ENCODE measurements at places on chromosomes 6 and 20.

- peak; percentile 66 for DNase-seq
Measured at GRCh38 chr6:1348675-1349074, 36.8 kb downstream of the FOXQ1 start.

DNA sequence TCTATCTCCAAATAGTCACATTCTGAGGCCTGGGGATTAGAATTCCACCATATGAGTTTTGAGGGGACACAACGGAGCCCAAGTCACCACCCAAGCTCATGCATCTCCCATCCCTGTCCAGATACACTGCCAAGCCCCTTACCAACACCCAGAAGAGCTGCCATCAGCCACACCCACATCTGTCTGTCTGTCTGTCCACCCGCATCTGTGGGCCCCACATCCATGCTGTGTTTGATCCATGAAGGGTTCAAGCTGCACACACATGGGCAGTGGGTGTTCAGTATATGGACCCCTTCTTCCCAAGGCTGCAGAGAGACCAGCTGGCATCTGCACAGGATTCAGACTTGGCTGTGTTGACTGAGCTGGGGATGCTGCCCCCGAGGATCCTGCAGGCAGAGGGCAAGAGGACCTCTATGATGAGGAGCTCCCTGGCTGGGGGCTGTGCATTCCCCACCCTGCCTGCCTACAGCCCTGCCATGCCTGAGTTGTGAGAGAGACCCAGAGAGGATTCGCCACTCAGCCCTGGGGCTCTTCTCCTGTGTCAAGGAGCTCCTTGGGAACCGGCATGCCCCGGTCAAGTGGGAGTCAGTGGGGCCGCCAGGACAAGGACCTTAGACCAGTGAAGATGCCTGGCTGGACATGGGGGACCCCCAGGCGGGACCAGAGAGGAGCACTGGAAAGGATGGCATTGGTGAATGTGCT lies 206.4 kb downstream of the SYNDIG1 start:
- no peak for DNase-seq

GRCh38 chr6:129786548-129786947 lies 74.6 kb downstream of the TMEM244 start:
- DNase-seq, result no peak

DNA sequence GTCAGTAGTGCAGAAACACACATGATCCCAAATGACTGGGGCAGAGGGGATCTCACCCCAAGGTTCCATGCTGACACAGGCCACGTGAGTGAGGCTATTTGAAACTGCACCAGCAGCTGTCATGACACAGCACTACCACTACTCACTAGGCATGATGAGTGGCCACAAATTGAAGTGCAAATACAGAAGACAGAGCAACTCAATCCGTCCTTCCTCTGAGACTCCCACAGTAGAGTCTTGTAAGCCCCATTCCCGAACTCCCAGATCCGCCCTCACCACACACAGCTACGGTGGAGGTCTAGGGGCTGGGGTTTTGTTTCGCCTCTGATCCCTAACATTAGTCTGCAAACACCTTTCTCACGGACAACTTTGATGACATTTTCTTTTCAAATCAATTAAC lies 113.3 kb upstream of the NUP153 start:
- DNase-seq, result no peak

DNA sequence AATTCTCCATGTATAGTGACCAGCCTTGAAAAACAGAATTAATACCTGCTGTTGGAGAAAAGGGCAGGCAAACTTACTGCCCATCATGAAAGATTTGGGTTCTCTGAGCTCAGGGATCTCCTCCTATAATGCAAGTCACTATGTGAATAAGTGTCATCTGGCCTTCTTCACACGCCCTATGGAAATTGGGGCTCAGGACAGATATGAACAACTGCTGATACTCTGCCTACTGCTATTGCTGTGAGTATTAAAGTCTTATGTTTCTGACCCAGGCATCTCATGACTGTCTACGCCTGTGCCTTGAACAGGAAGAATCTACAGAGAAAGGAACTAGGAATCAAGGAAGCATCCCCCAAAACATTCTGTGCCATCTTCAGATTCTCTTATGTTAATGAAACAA lies 226.1 kb downstream of the SOD2 start:
- no peak for DNase-seq

DNA sequence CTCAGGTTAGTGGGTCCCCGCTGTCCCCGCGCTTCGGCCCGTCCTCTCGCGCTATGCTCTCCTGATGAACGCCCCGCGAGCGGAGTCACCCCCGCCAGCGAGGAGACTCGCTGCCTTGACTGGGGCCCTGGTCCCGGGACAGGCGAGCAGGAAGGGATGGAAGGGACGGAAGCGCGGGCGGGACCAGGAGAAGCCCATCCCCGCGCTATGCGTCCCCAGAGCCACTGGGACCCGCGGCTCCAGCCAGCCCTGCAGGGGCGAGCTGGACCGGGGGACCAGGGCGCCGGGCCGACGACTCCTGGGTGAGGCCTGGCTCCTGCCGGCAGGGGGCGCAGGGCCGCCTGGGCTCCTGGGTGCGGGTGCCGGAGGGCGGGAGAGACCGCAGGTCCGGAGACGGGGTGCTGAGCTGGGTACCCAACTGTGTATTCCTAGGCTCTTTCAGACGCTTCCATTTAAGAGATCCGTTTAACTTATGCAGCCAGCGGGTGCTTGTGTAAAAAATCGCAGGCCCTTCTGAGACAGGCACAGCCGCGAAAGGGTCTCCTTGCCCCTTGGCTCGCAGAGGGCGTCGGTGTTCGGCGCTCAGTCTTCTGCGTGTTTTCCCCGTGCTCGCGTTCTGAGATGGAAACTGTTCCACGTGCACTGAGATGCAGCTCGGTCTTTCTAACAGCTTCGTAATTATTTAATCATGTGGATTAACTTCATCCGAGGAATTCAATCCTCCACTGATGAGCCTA lies 580 bp upstream of the SYCP2 start:
- peak; percentile 70 for DNase-seq

GRCh38 chr20:48191200-48191599 lies 405.9 kb upstream of the SULF2 start:
- DNase-seq, result no peak

DNA sequence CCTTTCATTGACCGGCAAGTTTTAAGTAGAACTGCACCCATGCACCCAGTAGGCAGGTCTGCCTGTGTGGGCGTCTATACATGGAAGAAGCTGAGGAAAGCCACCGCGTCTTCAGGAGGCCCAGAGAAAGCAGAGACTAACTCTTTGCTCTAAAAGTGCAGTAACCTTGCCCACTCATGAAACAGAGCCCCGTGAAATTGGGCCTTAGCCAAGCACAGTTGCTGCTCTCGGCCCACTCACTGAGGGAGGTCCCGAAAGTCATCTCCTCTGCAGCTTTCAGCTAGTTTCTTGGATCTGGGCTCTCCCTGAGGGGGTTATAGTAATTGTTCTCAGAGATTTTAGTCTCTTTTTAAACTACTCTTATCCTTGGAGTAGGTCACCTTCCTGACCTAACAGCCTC lies 74.0 kb upstream of the SYNJ2 start:
- no peak for DNase-seq

- no peak for DNase-seq
Measured at GRCh38 chr20:35903843-35904242, 50.5 kb downstream of the SCAND1 start.

- no peak for DNase-seq
Measured at GRCh38 chr20:11832397-11832796, 85.3 kb upstream of the BTBD3 start.
